Progenitor cell of endocrine pancreas (in vitro differentiated cells): ENCODE measurements at places on chromosomes 2 and 18. TPM values are rescaled to one million over a fixed set of nuclear protein-coding genes. Genes with fewer than 3 reads are reported as not detected.

MATN3 gene
- 2.5 and 3.1 TPM in 2 replicates for total RNA-seq

ZNF521 gene
- 39.1 and 41.4 TPM in 2 replicates for total RNA-seq

GNAL gene
- 10.0 and 10.5 TPM in 2 replicates for total RNA-seq

C2orf66 gene
- 0.38 and 0.40 TPM in 2 replicates for total RNA-seq

C2orf81 gene
- 11.3 and 13.4 TPM in 2 replicates for total RNA-seq

DNA sequence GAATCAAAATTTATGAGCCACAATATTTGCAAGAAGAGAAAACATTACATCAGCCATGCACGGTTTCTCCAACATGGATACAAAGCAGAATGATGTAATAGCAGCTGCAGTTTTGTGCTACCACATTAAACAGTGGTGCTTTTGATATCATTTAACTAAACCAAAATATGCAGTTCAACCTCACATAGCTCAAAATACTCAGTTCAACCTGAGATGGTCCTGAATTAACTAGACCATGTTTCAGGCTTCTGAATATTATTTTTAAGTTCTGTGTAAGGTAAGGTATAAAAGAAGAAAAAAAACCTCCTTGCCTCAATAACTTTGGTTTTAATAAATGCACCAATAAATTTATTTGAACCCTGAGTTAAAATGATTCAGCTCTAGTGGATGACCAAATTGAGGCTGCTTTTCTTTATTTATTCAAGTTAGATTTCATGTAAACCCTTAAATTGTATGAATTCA lies 18.8 kb upstream of the TSPYL6 start:
- DNase-seq, result no peak

- DNase-seq, result no peak
Observed at GRCh38 chr2:238313289-238313990, 6.9 kb upstream of the TRAF3IP1 start.

GRCh38 chr2:26274058-26274613 lies 29.4 kb downstream of the HADHB start:
- no peak for DNase-seq

DNA sequence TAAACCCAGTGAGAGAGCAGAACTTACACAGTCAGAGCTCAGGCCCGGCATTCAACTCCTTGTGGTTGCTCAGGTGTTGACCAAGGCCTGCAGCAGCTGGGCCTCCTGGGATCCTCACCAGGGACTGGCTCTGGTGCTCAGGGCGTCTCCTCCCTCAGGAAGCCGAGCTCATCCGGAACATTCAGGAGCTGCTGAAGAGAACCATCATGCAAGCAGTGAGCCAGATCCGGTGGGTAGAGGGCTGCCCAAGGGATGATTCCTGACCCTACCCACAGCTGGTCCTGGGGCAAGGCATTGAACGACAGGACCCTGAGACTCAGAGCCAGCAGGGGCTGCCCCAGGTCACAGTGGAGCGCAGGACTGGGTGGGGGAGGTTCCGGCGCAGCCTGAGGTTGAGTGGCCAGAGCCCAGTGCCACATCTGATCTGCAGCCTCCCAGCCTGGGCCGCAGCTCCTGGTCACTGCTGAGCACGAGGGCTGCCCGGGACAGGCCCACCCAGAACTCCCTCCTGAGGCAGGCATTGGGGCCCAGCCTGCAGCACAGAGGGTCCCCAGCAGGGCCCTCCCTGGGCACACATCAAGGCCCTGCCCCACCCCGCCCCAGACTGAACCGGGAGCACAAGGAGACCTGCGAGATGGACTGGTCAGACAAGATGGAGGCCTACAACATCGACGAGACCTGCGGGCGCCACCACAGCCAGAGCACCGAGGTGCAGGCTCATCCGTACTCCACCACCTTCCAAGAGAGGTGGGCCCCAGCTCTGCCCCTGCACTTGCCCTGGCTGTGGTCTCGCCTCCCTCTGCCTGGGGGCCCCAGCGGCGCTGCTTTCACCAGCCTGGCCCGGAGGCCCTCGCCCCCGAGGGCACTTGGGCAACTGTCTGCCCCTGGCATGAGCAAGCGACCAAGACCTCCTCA lies 2.4 kb downstream of the TEKT4 start:
- no peak for DNase-seq

- no peak for DNase-seq
Observed at GRCh38 chr2:102520009-102520408, 47.0 kb downstream of the SLC9A4 start.
